ENCODE measurements at places on chromosomes 1 and 21.

DNA sequence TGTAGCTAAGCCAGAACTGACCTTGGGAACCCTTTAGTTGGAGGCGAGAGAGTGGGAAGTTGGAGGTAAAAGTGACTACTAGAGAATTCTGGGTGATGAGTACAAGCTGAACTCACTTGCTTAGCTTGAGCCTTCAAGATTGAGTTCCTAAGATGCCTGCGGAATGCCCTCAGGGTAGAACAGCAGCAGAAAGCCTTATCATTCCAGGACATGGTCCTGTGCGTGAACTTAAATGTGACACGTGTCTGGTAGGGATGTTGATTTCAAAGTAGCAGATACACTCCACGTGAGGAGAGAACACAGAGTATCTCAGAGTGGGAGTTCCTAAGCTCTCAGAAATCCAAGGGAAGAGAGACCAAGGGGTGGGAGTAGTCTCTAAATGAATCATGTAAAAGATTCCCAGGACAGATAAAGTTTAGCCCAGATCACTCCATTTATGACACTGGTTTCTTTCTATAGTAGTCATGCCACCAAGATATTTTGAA is 60.1 kb downstream of the KCNK1 start:
- DNase-seq = no peak

GRCh38 chr1:2256435-2257244 is 28.5 kb downstream of the SKI start:
- no peak for DNase-seq

DNA sequence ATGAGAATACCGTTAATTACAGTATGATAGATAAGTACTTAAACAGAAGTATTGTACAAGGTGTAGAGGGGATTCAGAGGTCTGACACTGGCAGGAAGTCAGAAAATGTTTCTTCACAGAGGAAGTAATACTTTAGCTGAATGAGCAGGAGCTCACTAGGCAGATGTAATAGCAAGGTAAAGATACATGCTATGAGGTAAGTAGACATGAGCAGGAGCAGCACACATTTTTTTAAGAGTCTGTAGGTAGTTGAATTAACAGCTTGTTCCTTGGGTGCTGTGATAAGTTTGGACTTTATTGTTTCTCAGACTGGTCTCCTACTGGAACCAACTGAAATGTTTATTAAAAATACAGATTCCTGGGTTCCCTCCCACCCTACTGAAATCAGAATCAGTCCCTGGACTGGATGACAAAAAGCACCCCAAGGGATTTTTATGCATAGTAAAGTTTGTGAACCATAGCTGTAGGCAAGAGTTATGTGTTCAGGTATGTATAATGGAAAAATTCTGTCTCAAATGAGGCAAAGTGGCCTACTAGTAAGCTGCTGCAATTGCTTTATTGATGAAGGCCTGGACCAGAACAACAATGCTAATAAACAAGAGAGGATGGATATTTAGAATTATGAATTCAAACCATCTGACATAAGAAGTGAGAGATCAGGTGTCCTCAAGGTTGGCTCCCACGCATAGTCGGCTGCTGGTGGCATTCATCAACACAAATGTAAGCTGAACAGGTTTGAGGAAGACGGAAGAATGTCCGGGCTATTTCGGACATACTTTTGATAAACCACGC is 902 bp downstream of the AP4B1 start:
- DNase-seq = no peak

- DNase-seq = no peak
Observed at GRCh38 chr1:109733236-109733870, 7.5 kb downstream of the GSTM3 start.

Data from suppressor macrophage (primary cell).